Endothelial cell (in vitro differentiated cells): ENCODE measurements at places on chromosomes 5 and 9. TPM values are rescaled to one million over a fixed set of nuclear protein-coding genes. Genes with fewer than 3 reads are reported as not detected.

IL33 gene
- total RNA-seq = 0.31 TPM

FGD3 gene
- total RNA-seq = 1.1 TPM

TMC1 gene
- total RNA-seq = not detected

CDH9 gene
- not detected for total RNA-seq

DDX4 gene
- total RNA-seq = not detected

KLF4 gene
- 16.4 TPM for total RNA-seq
